Dermis lymphatic vessel endothelial cell (primary cell): ENCODE measurements at places on chromosomes 5 and 9. TPM values are rescaled to one million over a fixed set of nuclear protein-coding genes. Genes with fewer than 3 reads are reported as not detected.

Gene C5orf46
- not detected in 2 replicates for total RNA-seq

Gene CDHR2
- under 0.01 TPM in 2 replicates for total RNA-seq

Gene GPR150
- total RNA-seq: under 0.01 TPM in 2 replicates

Gene HTR1A
- total RNA-seq: not detected in 2 replicates

Gene PCA3
- total RNA-seq: 0.11 and 0.17 TPM in 2 replicates

Gene SLC36A3
- not detected in 2 replicates for total RNA-seq

Gene ORM2
- total RNA-seq: not detected in 2 replicates

Gene GABBR2
- total RNA-seq: 2.6 and 5.6 TPM in 2 replicates

Gene CNTNAP3B
- total RNA-seq: 87.5 and 162 TPM in 2 replicates

Gene ENTREP1
- 7.6 and 8.0 TPM in 2 replicates for total RNA-seq

Gene KCNMB1
- not detected in 2 replicates for total RNA-seq

Gene SELENOP
- 409 and 673 TPM in 2 replicates for total RNA-seq

Gene SLC36A2
- not detected in 2 replicates for total RNA-seq

Gene OMD
- not detected in 2 replicates for total RNA-seq

Gene CCDC187
- total RNA-seq: not detected in 2 replicates

Gene CDC42SE2
- total RNA-seq: 67.4 and 90.6 TPM in 2 replicates

Gene PTGER4
- total RNA-seq: 3.7 and 4.9 TPM in 2 replicates

Gene WNK2
- total RNA-seq: under 0.01 and 0.17 TPM in 2 replicates

Gene GLDC
- total RNA-seq: 0.87 and 4.3 TPM in 2 replicates

Gene TRPM3
- 0.11 and 0.43 TPM in 2 replicates for total RNA-seq

Gene TAF11L13
- not detected in 2 replicates for total RNA-seq

Gene HNRNPK
- total RNA-seq: 663 and 920 TPM in 2 replicates

Gene C9orf153
- total RNA-seq: under 0.01 and 0.34 TPM in 2 replicates

Gene ANKS6
- 9.3 and 21.6 TPM in 2 replicates for total RNA-seq

Gene PPP3R2
- total RNA-seq: not detected in 2 replicates

Gene MARVELD2
- total RNA-seq: 1.3 and 1.5 TPM in 2 replicates

Gene TMEM252
- 0.11 TPM in 1 of 2 replicates, not detected in the other for total RNA-seq

Gene TOPORS
- total RNA-seq: 35.8 and 39.9 TPM in 2 replicates

Gene SH3TC2
- total RNA-seq: 21.3 and 33.8 TPM in 2 replicates

Gene TERT
- not detected in 2 replicates for total RNA-seq

Gene ZNF608
- total RNA-seq: 7.8 and 12.8 TPM in 2 replicates

Gene LCN10
- not detected in 2 replicates for total RNA-seq

Gene PCDHGA7
- total RNA-seq: 0.65 and 1.4 TPM in 2 replicates

Gene TDRD7
- total RNA-seq: 16.1 and 18.0 TPM in 2 replicates

Gene BSPRY
- not detected in 2 replicates for total RNA-seq

Gene LRRC70
- 88.9 and 93.4 TPM in 2 replicates for total RNA-seq

Gene IFNE
- total RNA-seq: under 0.01 TPM in 1 of 2 replicates, not detected in the other

Gene DNAH5
- 0.11 and 0.17 TPM in 2 replicates for total RNA-seq

Gene FYB1
- total RNA-seq: not detected in 2 replicates

Gene GABRA1
- total RNA-seq: under 0.01 TPM in 1 of 2 replicates, not detected in the other

Gene RAB3C
- total RNA-seq: 0.09 TPM in 1 of 2 replicates, not detected in the other

Gene PKN3
- 5.8 and 8.5 TPM in 2 replicates for total RNA-seq

Gene DHFR
- total RNA-seq: 7.7 and 10.4 TPM in 2 replicates

Gene LCN12
- total RNA-seq: 0.11 TPM in 1 of 2 replicates, not detected in the other

Gene LRRC19
- not detected in 2 replicates for total RNA-seq

Gene PHYHD1
- 0.34 TPM in 1 of 2 replicates, not detected in the other for total RNA-seq

Gene C9orf152
- not detected in 2 replicates for total RNA-seq

Gene PDE6A
- total RNA-seq: 0.11 TPM in 1 of 2 replicates, not detected in the other

Gene PCDHGA3
- 0.54 and 0.69 TPM in 2 replicates for total RNA-seq

Gene FUT7
- total RNA-seq: not detected in 2 replicates

Gene ABO
- total RNA-seq: 0.43 TPM in 2 replicates

Gene FAM221B
- not detected in 2 replicates for total RNA-seq

Gene PITX1
- 0.22 TPM in 1 of 2 replicates, not detected in the other for total RNA-seq

Gene GRIA1
- total RNA-seq: under 0.01 and 0.11 TPM in 2 replicates

Gene FIBCD1
- total RNA-seq: not detected in 2 replicates

Gene CNOT6
- total RNA-seq: 18.2 and 26.3 TPM in 2 replicates

Gene MCC
- 11.9 and 17.3 TPM in 2 replicates for total RNA-seq

Gene SLC9A3
- 0.87 and 0.95 TPM in 2 replicates for total RNA-seq
